KBM-7 (cell line): ENCODE measurements at places on chromosomes 2 and 18.
A peak's percentile ranks its signal among the peaks of the same experiment; 100 is the strongest.

- no peak for DNase-seq
These were observed 9.9 kb downstream of the COL3A1 start for GRCh38 chr2:188984065-188984491.

DNA sequence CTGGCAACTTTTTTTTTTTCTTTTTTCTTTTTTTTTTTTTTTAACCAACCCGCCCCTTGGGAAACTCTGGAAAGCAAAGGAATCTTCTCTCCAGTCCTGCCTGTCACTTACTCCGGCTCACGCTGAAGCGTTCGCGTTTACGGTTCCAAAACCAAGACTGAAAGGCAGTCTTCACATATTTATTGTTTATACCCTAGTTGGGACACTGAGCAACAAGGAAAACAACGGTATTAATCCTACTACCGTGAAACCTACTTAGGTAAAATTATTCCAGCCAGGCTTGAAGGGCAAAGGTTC, 125.4 kb downstream of the OSBPL1A start:
- DNase-seq: no peak

- DNase-seq: no peak
These were observed 96.6 kb downstream of the BIRC6 start for GRCh38 chr2:32453242-32454062.

DNA sequence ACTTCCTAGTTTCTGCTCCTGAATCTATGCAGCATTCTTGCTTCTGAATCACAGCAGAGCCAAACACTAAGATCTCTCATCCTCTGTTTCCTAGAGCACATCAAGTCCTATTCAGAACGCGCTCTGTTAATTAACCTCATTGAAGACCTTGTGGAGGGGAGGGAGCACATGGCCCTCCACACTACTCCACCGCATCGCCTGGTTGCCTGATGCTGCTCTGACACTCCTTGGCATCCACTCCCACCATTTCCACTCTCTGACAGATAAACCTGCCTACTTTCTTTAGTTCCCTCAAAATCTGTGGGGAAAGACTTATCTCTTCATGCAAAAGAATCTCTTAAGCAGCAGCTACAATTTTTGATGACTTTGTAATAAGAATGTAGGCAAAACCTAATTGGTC, 802.3 kb upstream of the GYPC start:
- DNase-seq: no peak

GRCh38 chr2:238143239-238143951, 4.9 kb downstream of the KLHL30 start:
- no peak for DNase-seq

GRCh38 chr18:42114310-42114943, 159.4 kb downstream of the PIK3C3 start:
- peak; percentile 87 for DNase-seq

DNA sequence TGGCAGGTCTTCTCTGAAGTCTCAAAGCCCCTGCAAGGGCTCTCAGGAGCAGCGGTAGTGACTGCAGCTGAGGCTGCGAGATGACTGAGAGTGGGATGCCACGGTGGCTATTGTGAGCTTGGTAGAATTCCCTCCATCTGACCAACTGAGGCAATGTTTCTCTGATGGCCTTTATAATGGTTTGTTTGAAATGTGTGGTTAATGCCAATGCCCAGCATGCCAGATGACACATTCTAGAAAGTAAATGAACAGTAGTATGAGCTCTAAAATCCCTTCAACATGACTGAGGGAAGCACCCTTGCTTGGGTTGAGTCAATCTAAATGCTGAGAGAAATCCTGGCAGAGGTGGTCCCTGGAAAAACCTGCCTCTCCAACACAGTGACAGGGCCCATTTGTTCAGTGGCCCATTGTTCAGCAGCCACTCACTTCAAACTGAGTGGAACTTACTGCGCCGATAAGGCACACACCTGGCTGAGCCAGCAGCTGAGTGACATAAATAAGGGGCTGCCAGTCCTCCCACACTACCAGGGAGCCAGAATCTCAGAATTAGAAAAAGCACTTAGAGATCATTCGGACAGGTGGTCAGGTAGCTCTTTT, 31.7 kb downstream of the SULT1C2 start:
- no peak for DNase-seq

DNA sequence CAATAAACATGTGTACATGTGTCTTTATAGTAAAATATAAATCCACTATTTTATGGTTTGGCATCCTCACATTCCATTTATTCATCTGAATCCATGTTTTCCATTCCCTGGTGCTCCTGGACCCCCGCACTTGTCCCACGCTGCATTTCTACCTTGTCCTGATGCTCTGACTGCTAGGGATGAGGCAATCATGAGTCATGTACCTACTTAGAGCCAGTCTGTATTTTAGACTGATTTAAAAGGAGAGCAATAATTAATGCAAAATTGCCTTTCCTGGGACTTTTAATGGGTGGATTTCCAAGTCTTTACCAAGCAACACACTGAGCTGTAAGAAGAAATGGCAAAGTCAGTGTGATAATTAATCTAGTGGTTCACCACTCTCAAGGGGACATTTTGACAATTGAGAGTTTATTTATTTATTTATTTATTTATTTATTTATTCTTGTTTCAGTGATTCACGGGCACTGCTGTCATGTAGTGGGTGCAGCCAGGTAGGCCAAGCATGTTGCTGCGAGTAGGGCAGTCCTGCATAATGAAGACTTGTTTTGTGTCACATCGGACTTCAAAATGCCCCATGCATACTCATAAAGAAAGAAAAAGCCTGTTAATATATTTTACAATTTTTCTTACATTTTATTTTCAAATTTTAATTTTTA, 419.3 kb upstream of the VWC2L start:
- DNase-seq: no peak

DNA sequence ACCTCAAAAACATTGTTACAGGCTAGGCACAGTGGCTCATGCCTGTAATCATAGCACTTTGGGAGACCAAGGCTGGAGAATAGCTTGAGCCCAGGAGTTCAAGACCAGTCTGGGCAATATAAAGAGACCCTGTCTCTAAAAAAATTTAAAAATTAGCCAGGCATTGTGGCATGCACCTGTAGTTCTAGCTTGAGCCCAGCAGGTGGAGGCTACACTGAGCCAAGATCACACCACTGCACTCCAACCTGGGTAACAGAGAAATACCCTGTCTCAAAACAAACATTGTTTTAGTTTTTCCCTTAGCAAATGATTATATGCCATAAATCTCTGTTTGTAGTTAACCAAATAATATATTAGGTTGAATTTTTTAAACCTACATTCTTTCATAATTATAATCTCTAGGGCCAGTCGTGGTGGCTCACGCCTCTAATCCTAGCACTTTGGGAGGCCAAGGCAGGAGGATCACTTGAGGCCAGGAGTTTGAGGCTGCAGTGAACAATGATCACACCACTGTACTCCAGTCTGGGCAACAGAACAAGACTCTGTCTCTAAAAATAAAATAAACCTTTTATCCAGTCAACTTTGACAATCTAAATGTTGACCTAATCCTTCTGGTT, 13.3 kb upstream of the CYP20A1 start:
- peak; percentile 53 for DNase-seq

DNA sequence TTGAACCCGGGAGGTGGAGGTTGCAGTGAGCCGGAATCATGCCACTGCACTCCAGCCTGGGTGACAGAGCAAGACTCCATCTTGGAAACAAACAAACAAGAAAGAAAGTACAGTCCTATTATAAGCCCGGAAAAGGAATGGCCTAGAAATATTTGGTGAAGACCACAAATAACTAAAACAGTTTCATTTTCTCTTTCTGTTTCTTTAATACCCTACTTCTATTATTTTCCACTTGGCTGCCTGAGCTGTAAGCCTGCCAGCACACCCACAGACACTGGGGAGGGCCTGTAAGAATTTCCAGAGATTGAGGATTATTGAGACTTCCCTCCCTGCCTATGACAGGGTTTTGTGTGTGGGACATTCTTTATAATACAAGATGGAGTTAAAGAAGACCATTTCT, 188.0 kb upstream of the DCC start:
- DNase-seq: no peak

- DNase-seq: no peak
These were observed 324.0 kb upstream of the SETBP1 start for GRCh38 chr18:44356566-44357157.

DNA sequence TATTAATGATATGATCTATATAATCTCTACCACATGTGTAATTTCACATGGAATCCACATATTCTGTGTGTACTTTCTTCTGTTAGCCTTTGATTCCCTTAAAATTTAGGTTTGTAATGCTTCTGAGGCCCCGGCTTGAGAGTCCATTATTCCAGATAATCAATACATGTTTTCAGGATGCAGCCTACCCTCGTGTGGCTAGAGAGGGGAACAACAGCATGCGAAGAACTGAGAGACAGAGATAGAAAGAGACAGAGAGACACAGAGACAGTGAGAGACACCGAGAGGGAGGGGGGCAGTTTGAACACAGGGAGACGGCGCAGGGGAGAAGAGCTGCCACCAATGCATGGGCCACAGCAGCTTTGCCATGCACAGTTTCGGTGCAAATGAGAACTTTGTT, 185.4 kb downstream of the SNTG2 start:
- no peak for DNase-seq

GRCh38 chr2:131641414-131642206, 113.9 kb downstream of the CCDC74A start:
- DNase-seq: peak; percentile 96

- DNase-seq: no peak
These were observed at the start of gene PSMA8 for GRCh38 chr18:26133652-26134051. TSS of gene PSMA8 (plus strand) at chr18:26133869. CDS start at chr18:26133966, 97 bp downstream.

- no peak for DNase-seq
These were observed 6.5 kb downstream of the RNF149 start for GRCh38 chr2:101302016-101302415.

DNA sequence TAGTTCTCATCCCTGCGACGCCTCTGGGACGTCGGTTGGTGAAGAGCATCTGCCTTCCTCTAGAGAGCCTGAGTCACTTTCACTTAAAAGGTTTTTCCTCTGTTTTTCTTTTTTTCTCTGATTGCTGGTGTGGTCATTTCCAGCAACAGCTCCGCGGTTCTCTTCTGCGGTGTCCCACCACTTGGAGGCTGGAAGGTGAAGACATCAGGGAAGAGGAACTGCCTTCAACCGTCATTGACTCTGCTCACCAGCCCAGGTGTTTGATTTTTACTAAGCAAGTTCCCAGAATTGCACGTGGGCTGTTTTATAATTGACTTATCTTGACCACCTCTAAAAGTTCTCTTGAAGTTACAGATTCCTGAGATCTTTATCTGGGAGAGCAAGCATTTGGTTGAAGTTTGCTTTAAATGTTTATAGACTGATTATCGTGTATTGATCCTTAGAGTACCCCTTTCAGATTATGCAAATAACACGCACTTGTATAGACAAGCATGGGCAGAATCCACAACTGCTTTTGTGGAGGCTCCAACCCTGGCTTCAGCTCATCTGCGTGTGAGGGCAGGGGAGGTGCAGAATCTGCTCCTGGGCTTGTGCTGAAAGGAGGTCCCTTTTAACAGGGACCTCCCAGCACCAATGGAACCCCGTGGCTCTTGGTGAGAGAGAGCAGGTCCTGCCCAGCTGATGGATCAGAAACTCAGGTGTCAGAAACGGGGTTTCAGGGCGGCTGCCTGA, 3.5 kb downstream of the CTDP1 start:
- DNase-seq: peak; percentile 96

GRCh38 chr18:36469461-36469860, 171.9 kb downstream of the FHOD3 start:
- no peak for DNase-seq

- no peak for DNase-seq
These were observed 37.8 kb downstream of the MAL start for GRCh38 chr2:95063086-95063958.

DNA sequence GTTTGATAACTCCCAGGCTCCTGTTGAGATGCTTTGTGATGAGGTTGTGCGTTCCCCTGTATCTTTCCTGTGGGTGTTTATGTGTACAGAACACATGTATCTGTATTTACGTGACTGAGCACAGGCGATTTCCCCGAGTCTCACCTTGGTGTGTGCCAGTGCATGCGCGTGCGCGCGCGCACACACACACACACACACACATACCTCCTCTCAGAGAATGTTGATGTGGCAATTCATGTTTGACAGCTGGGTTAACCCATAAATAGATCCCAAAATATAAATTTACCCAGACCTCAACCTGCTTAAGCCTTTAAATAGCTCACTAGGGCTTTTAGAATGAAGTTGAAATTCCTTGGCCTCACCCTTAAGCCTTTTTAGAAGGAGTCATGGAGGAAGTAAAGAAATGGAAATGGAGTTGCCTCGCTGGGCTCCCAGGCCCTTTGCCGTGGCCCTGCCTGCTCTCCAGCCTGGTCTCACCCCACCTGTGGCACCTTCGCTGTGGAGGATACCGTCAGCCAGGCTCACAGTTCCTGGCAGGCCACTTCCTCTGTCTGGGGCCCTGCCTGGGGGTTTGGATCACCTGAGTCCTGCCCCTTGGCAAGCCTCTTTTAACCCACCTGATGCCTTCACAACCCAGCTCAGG, 20.3 kb downstream of the AGAP1 start:
- no peak for DNase-seq

DNA sequence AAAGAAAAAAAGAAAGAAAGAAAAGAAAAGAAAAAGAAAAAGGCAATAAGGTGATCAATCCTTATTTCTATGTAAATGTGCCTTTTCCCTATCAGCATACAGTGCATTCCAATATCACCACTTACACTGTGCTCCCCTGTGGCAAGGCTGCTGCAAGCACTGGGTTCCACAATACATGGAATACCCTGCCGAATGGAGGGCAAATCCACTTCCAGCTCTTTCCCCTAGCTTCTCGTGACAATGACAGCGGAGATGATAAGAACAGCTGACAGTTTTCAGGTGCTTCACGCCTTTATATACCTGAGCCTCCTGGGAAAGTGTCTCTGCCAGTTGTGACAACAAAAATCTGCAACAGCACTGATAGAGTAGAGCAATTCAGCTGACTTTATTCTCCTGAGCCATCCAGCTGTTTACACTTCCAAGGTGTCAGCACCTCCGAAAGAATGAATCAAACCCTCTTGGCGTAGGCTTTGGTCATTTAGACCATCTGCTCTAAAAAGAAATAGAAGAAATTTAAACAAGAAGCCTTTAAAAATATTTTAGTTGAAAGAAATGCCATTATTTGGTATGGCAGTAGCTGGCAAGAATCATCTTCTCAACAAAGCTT, 135.2 kb upstream of the RNF152 start:
- DNase-seq: no peak

GRCh38 chr2:3440477-3440876, 61.0 kb downstream of the TRAPPC12 start:
- no peak for DNase-seq

DNA sequence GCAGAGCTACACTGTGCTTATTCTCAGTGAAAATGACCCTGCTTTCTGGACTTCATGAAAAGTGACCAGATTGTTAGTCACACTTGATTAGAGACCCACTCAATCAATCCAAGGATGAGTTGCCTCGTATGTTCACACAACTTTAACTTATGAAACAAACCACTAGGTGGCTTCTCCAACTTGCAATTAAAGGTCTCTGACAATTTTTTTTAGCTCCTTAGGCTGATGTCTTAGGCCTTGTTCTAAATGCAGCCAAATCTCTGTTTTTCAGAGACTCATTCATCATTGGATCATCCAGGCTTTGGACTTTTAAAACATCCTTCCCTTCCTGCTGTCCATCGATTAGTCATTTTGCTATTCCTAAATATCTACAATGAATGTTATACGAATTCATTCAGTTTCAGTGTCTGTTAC, 63.4 kb downstream of the MREG start:
- peak; percentile 44 for DNase-seq

- DNase-seq: no peak
These were observed 63.5 kb downstream of the HDAC4 start for GRCh38 chr2:239337122-239337876.

GRCh38 chr18:37665346-37665745, 99.7 kb upstream of the CELF4 start:
- no peak for DNase-seq
